ENCODE measurements at places on chromosomes 12 and 14. TPM values are rescaled to one million over a fixed set of nuclear protein-coding genes. Genes with fewer than 3 reads are reported as not detected.

The BIN2 gene
- total RNA-seq: not detected

The SAMD15 gene
- total RNA-seq: 1.7 TPM

The SLC25A21 gene
- 1.2 TPM for total RNA-seq

The GPRC5D gene
- total RNA-seq: not detected

The CLEC2A gene
- total RNA-seq: not detected

The RD3L gene
- not detected for total RNA-seq

The TMEM119 gene
- total RNA-seq: 7.2 TPM

The KSR2 gene
- not detected for total RNA-seq

The KRT8 gene
- total RNA-seq: 551 TPM

The PDE3A gene
- 0.58 TPM for total RNA-seq

The LHX5 gene
- total RNA-seq: not detected

The CMAS gene
- total RNA-seq: 39.3 TPM

The AMHR2 gene
- not detected for total RNA-seq

The CCDC175 gene
- not detected for total RNA-seq

The SYCP3 gene
- not detected for total RNA-seq

The PTPRO gene
- total RNA-seq: 0.35 TPM

The IKZF4 gene
- total RNA-seq: 2.6 TPM

The VRTN gene
- total RNA-seq: not detected

The NFATC4 gene
- 35.7 TPM for total RNA-seq

The SERPINA4 gene
- total RNA-seq: not detected

The LIMA1 gene
- 179 TPM for total RNA-seq

The SPIC gene
- total RNA-seq: not detected

The PIWIL1 gene
- total RNA-seq: not detected

The AGAP2 gene
- under 0.01 TPM for total RNA-seq

The PDZRN4 gene
- not detected for total RNA-seq

The RILPL2 gene
- total RNA-seq: 8.1 TPM

The IGF1 gene
- not detected for total RNA-seq

The GALNT6 gene
- 39.7 TPM for total RNA-seq

The ZFHX2 gene
- total RNA-seq: 1.9 TPM
